GF-D8 (cell line): ENCODE measurements at places on chromosomes 1 and 21.

DNA sequence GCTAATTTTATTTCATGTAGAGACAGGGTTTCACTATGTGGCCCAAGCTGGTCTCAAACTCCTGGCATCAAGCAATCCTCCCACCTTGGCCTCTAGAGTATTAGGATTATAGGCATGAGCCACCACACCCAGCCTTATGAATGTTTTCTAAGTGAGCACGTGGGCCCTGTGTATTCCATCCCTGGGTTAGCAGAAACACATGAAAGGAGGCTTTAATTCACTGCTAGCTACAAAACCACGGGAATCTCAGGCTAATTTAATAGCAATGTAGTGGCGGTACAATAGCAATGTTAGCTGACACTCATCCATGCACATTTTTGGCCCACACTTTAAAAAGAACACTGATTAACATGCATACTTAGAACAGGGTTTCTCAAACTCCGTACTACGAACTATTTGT, 32.0 kb downstream of the VTCN1 start:
- no peak for DNase-seq

- no peak for DNase-seq
Observed at GRCh38 chr1:210917560-210918169, 216.3 kb downstream of the KCNH1 start.

- DNase-seq, result no peak
Observed at GRCh38 chr1:59057796-59058195, 239.1 kb upstream of the FGGY start.

DNA sequence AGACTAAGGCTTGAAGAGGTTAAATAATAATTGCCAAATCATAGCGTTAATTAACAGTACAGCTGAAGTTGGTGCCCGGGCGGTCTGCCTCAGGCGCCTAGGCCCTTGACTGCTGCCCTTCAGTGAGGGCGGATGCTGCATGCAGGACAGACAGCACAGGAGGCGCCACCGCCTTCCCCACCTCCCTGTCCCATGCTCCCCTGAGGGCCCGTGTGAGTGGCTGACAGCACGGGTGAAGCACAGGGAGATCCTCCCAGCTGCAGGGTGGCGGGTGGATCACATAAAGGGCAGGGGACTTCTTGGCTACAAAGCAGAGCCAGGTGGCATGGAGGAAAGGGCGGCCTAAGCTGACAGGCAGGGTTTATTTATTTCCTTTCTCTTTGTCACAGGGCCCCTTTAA, 49.1 kb downstream of the DDX20 start:
- DNase-seq, result no peak

- DNase-seq, result no peak
Observed at GRCh38 chr1:187714470-187714869, 885.7 kb downstream of the PLA2G4A start.

DNA sequence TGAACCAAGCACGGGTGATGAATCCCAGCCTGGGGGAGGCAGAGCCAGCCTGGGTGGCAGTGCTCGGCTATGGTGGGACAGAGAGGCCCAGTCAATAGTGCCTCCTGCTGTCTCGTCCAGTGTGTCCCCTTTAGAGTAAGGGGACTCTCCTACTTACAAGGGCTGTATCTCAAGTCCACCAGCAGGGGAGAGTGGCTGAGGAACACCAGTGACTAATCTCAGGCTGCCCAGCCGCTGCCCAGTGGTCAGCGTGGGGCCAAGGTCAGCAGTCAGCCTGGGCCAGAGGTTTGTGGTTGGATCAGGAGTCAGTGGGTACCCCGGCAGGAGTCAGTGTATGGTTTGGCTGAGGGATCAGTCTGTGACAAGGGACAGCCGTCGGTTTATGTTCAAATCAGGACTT, 109.2 kb upstream of the RUNX3 start:
- DNase-seq, result no peak

- no peak for DNase-seq
Observed at GRCh38 chr1:10649517-10650201, 146.8 kb downstream of the CASZ1 start.

- no peak for DNase-seq
Observed at GRCh38 chr1:5570931-5571330, 421.3 kb downstream of the NPHP4 start.
